Fibroblast of villous mesenchyme (primary cell): ENCODE measurements at places on chromosomes 1 and 21.

GRCh38 chr1:2233997-2234761 lies 6.1 kb downstream of the SKI start:
- DNase-seq = peak; percentile 99

GRCh38 chr21:16072221-16072620 lies 342.4 kb downstream of the USP25 start:
- DNase-seq = no peak

GRCh38 chr1:213779228-213779627 lies 208.5 kb upstream of the PROX1 start:
- no peak for DNase-seq

DNA sequence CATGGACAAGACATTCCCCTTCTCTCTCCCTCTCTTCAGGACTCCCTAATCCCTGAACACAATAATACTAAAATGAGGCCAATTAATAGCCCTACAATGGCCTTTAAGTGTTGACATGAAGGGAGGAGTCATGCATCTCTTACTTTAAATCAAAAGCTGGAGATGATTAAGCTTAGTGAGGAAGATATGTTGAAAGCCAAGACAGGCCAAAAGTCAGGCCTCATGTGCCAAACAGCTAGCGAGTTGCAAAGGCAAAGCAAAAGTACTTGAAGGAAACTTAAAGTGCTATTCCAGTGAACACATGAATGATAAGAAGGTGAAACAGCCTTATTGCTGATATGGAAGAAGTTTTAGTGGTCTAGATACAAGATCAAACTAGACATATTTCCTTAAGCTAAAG lies 49.5 kb upstream of the CD46 start:
- DNase-seq = peak; percentile 10

GRCh38 chr1:205704903-205705302 lies 24.6 kb upstream of the SLC45A3 start:
- DNase-seq = no peak

DNA sequence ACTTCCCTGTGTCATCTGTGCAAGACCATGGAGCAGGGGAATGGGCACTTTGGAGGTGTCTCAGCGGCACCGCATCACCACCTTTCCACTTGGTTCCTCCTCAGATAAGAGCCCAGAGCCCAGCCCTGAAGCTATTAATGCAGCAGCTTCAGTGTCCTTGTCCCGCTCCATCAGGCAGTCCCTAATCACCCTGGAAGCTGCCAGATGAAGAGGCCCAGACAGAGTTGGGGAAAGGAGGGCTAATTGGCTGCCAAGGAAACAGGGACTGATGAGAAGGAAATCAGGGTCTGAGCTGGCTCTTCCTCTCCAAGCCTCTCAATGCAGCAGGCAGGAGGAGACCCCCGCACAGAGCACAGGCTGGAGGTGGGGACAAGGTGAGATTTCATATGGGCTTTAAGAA lies 83.1 kb upstream of the KLHDC7A start:
- DNase-seq = no peak

GRCh38 chr1:185291159-185291558 lies 25.9 kb downstream of the IVNS1ABP start:
- DNase-seq = no peak

DNA sequence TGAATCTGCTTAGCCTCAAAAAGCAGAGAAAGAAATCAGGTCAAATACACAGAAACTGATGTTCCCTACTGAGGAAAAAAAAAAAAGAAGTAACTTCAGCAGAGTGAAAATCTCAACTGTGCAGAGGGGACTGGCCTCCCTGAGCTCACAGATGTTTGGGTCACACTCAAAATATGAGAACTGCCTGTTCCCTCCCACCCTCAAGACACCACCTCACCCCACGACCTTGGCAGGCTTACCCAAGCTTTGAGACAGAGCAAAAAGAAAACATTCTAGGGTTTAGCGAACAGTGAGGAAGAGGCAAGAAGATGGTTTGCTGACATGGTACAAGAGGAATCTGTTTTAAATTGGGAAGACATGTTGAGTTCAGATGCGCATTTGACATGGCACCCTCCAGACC lies 48.8 kb downstream of the NID1 start:
- DNase-seq = peak; percentile 92

DNA sequence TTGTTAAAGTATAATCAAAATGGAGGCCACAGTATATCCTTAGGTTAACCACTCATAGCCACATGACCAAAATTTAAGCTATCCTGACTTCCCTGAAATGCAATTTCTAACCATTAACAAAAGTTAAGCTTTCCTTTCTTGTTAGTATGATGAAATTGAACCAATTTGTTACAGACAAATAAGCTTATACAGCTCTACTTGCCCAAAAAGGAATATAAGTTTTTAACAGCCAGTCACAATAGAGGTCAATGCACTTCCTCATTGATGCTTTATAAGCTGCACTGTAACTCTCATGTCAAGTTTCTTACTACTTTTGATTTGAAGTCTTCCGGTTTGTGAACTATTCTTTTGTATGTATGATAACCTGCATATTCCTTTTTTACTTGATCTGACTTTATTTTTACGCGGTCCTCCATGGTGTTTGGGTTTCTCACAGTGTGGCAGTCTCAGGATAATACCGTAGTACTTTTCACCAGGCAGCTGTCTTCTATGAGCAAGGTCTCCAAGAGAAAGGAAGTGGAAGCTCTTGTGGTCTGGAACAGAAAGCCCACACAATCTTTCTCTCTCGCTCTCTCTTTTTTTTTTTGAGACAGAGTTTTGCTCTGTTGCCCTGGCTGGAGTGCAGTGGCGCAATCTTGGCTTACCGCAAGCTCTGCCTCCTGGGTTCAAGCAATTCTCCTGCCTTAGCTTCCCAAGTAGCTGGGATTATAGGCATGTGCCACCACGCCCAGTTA lies 331.6 kb downstream of the SRGAP2C start:
- peak; percentile 4 for DNase-seq

DNA sequence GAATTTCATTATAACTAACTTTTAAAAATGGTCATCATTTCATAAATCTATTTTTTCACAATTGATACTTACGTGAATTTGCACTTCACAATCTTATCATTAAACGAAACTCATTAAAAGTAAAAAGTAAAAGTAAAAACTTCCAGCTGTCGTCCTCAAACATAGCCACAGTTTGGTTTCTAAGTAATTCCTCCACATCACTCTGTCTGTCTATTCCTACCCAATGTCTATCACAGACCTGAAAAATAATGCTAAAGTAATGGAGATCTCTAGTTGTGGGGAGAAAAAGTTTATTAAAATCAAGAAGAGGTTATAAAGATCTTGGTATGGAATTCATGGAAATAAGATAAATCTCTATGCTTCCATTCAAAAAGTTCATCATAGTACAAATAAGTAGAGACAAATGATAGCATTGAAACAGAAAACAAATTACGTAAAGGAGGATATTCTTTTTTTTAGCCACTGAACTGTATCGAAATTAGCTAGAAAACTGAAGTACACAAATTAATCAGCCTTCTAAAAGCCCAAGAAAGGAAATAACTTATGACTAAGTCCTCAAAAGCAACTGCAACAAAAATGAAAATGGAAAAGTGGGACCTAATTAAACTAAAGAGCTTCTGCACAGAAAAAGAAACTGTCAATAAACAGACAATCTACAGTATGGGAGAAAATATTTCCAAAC lies 148.6 kb downstream of the TIAM1 start:
- no peak for DNase-seq

DNA sequence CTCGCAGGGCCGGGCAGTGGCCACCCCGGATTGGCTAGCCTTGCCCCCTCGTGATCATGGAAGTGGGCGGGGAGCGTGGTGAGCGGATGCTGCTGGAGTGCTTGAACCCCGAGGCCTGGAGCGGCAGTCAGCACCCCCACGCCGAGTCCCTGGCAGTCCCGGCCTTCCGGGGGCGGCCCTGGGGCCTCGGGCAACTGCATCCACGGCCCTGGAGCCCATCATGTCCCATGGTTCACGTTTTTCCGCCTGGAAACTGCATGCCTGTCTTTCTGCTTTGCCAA lies 45.6 kb downstream of the CDC7 start:
- DNase-seq = no peak

DNA sequence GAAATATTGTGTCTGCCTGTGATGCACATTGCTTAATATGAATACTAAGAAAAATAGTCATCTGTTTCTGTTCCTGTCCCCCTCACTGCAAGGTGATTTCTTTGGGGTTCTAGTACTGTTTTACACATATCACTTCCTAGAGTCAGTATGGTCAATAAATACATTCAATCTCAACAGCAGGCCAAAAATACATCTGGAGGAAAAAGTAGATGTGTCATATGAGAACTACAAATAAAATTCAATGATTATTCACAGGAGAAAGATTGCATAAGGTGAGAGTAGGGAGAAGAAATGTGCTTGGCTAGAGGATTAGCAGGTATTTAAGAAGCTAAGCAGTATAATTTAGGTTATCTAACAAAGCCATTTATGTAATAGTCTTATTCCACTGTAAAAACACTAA lies 45.3 kb upstream of the SAMSN1 start:
- no peak for DNase-seq

DNA sequence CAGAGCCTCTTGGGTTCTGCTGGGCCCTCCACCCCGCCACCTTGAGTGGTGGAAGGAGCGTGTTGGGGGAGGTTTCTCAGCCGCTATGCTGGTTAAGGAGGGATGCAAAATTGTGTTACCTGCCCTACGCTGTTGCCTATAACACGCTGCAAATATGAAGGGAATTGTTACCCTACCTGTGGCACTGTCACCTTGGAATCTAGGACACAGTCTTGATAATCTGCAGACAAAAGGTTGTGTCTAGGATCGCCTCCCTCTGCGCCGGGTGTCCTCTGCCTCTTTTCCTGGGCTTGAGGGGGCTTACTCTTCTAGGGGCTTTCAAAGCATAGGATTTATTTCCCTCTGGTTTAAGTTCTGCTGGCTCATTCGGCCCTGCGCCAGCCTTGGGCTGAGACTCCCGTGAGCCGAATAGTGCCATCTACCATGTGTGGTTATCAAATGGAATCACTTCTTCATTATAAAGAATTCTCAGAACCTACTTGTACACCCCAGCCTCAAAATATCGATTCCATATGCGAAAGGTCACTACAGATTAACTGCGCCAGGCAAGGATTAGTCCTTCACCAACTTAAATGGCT lies 697 bp downstream of the SLC22A15 start:
- DNase-seq = peak; percentile 3

GRCh38 chr1:182809414-182809957 lies 19.9 kb downstream of the NPL start:
- DNase-seq = no peak

DNA sequence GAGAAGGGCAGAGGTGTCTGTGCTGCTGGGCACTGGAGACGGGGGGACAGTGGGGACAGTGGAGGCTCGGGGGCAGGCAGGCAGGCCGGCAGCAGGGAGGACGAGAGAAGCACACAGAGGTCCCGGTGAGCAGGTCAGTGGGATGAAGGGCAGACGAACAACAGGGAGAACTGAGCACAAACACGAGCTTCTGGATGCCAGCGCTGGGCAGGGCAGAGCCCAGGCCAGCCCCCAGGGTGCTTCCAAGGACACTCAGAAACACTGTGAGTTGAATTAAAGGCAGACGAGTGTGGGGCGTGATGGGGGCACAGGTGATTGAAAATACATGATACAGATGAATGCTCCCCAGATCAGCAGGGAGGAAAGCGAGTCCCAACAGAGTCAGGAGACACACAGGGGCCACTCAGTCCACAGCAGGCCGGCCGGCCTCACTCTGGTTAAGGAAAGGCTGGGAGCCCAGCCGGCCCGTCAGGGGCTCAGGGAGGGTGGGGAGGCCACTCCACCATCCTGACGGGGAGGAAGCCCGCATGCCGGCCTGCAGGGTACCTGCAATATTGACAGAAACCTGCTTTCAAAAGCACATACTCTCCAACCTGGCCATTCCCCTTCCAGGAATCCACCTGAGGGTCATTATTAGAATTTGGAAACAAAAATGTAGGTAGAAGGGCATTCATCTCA lies 14.1 kb downstream of the SLC19A1 start:
- no peak for DNase-seq

- DNase-seq = no peak
These were observed 84.8 kb downstream of the DMRTB1 start for GRCh38 chr1:53543778-53544695.

GRCh38 chr1:153615406-153615805 lies 719 bp downstream of the S100A14 start:
- no peak for DNase-seq

GRCh38 chr1:27959792-27960603 lies at the start of gene XKR8:
TSS of gene XKR8 (plus strand) at chr1:27959973. CDS start at chr1:27960070, 97 bp downstream.
- peak; percentile 73 for DNase-seq

- DNase-seq = no peak
These were observed 254.5 kb downstream of the RRAGC start for GRCh38 chr1:38605063-38605462.

GRCh38 chr1:160541622-160542302 lies 18.7 kb upstream of the SLAMF6 start:
- peak; percentile 12 for DNase-seq

DNA sequence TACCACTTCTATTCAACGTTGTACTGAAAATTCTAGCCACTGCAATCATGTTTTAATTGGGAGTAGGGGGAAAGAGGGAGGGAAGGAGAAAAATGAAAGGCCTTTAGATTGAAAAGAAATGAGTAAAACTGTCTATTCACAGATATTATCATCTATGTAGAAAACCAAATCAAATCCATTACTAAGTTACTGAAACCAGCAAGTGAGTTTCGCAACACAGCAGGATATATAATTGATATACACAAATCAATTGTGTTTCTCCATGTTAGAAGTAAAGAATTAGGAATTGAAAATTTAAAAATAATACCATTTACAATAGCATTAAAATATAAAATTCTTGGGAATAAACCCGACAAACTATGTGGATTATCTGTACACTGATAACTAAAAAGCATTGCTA lies 19.2 kb downstream of the SFT2D2 start:
- DNase-seq = no peak

- DNase-seq = no peak
These were observed 88.1 kb upstream of the HIVEP3 start for GRCh38 chr1:42006836-42007235.

GRCh38 chr1:55204997-55205396 lies 10.2 kb downstream of the USP24 start:
- peak; percentile 60 for DNase-seq

DNA sequence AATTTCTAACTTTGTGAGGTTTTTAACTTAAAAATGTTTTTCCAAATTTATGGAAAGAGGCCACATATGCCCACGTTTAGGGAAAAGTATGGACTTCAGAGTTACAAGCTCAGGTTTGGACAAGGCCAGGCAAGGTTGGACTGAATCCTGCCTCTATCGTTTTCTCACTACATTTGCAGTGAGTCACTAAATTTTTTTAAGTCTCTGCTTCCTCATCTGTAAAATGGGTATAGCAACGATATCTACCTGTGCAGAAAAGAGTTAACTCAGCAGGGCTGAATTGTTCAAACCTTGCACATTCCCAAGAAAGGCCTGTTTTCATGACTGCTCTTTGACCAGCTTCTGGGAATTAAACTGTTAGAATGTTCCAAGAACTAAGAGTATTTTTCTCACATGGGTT lies 159.1 kb downstream of the LTN1 start:
- no peak for DNase-seq

GRCh38 chr1:153291514-153291913 lies 21.2 kb downstream of the PGLYRP3 start:
- DNase-seq = no peak
